ENCODE measurements at places on chromosomes 11 and 22.

- no peak for DNase-seq
These were observed 24.9 kb downstream of the CDKN1C start for GRCh38 chr11:2860636-2861035.

- no peak for DNase-seq
These were observed 8.5 kb downstream of the BIK start for GRCh38 chr22:43118953-43119458.

- no peak for DNase-seq
These were observed 56.0 kb downstream of the GLYATL2 start for GRCh38 chr11:58788355-58789023.

- DNase-seq = no peak
These were observed 87.1 kb downstream of the TENM4 start for GRCh38 chr11:79353706-79354105.

GRCh38 chr11:126917531-126918204, 82.9 kb downstream of the KIRREL3 start:
- no peak for DNase-seq

DNA sequence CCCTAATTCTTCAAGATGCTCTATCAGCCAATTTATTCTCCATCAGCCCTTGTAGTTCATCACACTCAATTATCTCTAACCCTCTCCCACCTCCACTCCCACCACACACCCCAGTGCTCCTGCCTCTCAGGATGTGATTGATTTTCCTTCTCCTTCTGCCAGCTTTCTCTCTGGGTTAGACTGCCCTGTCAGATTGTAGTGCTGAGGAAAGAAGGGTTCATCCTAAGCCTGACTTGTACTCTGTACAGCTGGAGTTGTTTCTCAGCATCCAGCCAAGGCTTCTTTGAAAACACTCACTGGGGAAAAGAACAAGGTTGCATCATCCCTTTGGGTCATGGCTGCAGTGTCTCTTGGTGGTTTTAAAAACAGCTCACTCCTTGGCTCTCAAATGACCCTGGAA, 61.2 kb downstream of the CECR2 start:
- no peak for DNase-seq

- no peak for DNase-seq
These were observed 85.3 kb upstream of the OR9Q1 start for GRCh38 chr11:57938351-57938750.

- peak; percentile 44 for DNase-seq
These were observed 36.9 kb upstream of the GNB1L start for GRCh38 chr22:19891317-19892256.

DNA sequence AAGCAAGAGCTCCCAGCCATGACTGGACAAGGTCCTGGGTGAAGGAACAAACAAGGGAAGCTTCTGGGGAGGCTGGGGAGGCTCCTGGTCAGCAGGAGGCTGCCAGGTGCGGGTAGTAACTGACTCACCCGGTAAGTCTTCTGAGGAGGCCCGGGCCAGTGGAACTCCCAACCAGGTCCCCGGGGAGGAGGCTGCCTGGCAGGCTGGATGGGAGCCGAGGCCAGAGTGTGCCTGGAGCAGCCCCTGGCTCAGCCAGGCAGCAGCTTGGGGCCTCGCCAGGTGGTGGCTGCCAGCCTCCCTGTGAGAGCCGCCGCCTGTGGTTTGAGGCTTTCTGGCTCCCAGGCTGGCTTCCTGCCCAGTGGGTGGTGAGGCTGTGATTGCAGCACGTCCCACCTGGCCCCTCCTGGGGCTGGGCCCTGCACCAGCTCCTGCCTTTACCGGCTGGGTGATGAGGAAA, 46.2 kb downstream of the IGF2 start:
- DNase-seq = no peak

DNA sequence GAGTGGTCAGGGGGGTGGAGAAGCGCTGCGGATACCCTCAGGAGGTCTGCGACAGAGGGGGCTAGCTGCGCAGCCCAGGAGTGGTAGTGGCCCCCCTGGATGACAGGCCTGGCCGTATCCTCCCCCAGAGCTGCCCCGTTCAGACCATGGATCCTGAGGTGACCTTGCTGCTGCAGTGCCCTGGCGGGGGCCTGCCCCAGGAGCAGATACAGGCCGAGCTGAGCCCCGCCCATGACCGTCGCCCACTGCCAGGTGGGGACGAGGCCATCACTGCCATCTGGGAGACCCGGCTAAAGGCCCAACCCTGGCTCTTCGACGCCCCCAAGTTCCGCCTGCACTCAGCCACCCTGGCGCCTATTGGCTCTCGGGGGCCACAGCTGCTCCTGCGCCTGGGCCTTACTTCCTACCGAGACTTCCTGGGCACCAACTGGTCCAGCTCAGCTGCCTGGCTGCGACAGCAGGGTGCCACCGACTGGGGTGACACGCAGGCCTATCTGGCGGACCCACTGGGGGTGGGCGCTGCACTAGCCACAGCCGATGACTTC, 505 bp downstream of the NUDT22 start:
- DNase-seq = no peak

GRCh38 chr11:2517016-2517385, 72.2 kb downstream of the KCNQ1 start:
- DNase-seq = no peak

GRCh38 chr11:116343270-116343669, 429.5 kb downstream of the BUD13 start:
- DNase-seq = no peak

GRCh38 chr11:92707173-92707619, 262.3 kb upstream of the MTNR1B start:
- no peak for DNase-seq

DNA sequence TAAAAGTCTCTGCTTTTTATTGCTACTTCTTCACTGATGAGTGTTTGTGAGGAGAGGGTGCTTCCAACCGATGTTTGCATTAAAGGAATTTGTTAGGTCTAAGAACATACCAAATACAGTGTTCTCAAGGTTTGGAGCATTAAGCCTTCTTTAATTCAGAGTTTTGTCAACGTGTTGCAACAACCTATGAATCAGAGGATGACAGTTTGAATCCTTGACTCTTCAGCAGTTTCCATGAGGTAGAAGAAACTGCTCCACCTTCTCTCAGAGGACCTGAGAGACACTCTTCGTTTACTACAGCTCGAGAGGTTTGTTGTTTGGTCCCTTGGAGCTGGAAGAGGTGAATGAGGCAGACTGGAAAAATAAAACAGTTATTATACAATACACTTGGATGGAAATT, 55.7 kb downstream of the NCAM1 start:
- DNase-seq = no peak

GRCh38 chr22:45597460-45598192, 74.0 kb upstream of the ATXN10 start:
- DNase-seq = no peak

DNA sequence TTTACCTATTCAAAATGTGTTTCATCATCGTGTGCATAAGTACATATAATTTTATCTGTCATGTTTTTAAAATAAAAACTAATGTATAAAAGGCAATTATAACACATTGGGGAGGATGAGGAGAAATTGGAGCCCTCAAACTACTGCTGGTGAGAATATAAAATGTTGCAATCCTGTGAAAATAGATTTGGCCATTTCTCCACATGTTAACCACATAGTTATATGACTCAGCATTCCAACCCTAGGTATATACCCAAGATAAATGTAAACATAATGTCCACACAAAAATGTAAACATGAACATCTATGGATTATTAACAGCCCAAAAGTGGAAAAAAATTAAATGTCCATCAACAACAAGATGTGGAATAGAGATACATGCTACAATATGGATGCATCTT, 928.0 kb upstream of the FAT3 start:
- no peak for DNase-seq

DNA sequence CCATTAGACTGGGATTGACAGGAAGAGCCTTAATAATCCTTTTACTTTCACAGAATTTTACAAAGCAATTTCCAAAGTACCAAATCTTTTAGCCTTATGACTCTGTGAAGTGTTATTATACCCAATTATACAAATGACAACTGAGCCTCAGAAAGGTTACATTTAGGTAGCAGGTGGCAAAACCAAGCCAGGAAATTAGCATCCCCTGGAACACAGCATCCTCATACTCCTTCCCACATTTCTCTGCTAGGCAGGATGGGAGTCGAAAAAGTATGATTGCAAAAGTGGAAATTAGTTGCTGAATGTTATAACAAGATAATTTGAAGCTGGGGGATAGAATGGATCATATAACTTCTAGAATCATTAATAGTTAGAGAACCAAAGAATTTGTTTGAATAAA, 359.7 kb upstream of the PDGFD start:
- no peak for DNase-seq

DNA sequence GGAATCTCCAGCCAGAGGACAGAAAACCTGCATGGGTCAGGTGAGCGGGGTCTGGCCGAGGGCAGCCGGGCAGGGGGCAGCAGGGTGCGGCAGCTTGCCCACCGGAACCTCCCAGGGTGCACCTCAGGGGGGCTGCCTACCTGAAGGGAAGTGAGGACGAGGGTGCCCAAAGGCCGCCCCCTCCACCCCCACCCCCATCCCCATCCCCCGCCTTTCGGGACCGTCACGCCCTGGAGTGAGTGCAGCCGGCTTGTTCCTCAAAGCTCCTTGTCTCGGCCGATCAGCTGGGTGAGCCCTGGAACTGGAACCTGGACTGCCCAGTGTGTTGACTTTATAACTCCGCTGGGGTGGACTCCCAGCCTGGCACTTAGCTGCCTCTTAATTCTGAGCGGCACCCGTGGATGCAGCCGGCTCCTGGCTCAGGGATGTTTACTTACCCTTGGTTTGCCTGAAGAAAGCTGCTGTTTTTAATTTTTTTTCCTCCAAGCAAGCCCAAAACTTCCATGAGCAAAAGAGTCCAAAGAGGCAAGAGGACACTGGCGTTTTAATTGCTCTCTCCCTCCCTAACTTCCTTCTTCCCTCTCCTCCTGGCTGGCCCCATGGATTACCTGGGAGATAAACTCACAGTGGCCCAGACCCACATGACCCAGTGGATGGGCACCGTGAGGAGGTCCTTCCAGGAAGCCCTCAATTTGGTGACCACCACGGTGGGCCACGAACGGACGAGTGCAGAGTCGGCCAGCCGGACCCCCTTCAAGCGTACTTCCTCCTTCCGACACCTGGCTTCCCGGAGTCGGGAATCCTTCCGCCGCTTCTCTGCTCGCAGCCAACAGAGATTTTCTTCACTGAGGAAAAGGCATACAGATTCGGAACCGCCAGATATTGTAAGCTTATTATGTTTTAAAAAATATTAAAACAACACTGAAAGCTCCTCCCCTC, 87.8 kb upstream of the CRYBB3 start:
- no peak for DNase-seq

DNA sequence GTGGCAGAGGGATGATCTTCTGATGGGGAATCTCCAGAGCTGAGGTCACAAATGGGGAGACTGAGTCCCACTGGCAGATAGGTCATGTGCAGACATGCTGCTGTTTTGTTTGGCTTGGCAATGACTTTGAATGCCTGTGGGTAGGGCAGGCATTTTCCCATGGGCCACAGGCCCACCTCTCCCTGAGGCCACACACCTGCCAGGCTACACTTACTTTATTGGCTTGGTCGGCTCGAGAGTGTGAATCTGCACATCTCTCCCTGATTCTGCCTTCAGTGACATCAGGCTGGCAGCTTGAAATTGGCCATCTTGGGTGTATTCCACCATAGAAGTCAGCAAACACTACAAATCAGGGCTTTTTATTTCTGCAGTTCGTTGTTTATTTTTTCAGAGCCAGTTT, 91.5 kb downstream of the GRIK4 start:
- no peak for DNase-seq

DNA sequence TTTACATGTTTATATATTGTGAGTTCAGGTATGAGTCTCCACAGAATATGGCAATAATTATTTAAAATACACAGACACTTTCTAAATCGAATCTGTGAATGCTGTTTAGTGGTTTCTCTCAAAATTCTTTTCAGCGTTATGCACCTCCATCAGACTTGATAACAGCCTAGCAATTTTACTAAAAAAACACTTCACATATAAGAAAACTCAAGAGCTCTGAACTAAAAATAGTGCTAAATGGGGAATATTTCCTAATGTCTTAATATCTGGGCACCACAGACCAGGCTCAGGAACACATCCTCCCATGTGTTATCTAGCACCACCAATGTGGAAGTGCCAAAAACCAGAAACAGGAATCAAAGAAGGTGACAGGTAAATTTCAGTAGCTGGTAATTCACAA, 47.9 kb downstream of the ARHGAP32 start:
- no peak for DNase-seq

DNA sequence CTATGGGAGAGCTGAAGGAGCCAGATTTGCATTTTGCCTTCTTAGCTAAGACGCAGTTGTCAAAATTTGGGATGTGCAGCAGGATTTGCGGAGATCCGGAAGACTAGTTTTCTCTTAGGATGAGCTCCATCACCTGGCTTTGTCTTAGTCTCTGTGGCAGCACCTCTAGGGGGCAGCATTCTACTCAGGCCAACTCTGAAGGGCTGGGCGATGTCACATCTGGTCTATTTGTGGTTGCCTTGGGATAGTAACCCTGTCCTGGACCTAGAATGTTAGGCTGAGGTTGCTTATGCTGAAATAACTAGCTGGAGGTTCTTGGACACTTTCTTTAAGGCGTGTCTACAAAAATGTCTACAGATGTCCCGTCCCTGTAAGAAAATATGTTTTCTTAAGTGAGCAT, 116.2 kb downstream of the FAT3 start:
- DNase-seq = no peak

- DNase-seq = no peak
These were observed 9.7 kb downstream of the TNRC6B start for GRCh38 chr22:40187389-40187788.

DNA sequence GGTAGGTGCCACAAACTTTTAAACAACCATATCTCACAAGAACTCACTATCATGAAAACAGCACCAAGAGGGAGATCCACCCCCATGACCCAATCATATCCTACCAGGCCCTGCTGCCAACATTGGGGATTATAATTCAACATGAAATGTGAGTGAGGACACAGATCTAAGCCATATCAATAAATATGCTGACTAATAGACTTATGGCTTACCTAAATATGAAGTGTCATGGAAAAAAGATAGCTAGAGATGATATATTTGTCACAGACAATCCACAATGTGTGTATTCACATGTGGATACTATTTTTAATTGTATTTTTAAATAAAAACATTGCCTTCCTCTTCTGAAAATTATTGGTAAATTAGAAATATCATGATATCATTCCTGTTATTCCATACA, 38.2 kb upstream of the RAB38 start:
- no peak for DNase-seq

- no peak for DNase-seq
These were observed 14.8 kb upstream of the UVRAG start for GRCh38 chr11:75800136-75800675.

DNA sequence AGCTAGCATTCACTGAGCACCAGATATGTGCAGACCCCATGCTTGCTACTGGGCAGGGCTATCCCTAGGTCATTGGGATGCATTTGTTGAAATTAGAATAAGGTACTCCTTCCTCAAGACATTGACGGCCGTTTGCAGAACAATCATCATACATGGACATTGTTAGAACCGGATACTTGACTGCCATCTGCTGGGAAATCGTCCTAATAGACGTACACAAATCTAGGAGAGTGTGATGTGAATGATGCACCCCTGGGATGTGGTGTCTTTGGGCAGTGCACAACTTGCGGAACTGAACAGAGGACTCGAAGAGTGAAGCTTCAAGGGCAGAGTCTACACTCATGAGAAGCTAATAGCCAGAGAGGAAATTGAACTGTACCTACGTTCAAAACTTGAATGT, 35.9 kb downstream of the MYO18B start:
- no peak for DNase-seq
